IMR-90 (cell line): ENCODE measurements at places on chromosomes 3 and 15.

DNA sequence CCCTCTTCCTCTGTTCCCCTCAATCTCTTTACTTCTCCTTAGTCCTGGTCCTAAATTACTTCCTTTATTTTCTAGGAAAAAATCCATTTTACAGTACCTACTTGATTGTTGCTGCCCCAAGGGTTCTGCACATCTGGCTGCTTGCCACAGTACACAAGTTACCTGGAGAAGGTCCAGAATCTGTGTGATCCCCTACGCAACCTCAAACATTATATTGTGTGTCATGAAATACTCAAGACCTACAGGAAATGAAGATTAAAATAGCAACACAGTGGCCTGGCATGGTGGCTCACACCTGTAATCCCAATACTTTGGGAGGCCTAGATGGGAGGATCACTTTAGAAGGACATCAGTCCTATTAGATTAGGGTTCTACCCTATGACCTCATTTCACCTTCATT is 48.7 kb downstream of the PRKAR2A start:
- no peaks in the 10 kb centered on the region for H3K4me1 ChIP-seq
- DNase-seq: no peak
- H3K4me3 ChIP-seq: no peak overlapping the region
- H3K27ac ChIP-seq: no peak overlapping the region
- H3K36me3 ChIP-seq: no peaks in the 10 kb centered on the region

GRCh38 chr15:51696566-51696965 is 15.3 kb downstream of the SCG3 start:
- peaks cover 21% of the 10 kb centered on the region for H3K27me3 ChIP-seq
- H3K4me1 ChIP-seq: no peaks in the 10 kb centered on the region
- no peak overlapping the region for H3K27ac ChIP-seq
- no peak overlapping the region for H3K4me3 ChIP-seq
- H3K36me3 ChIP-seq: no peaks in the 10 kb centered on the region

- H3K4me1 ChIP-seq: no peaks in the 10 kb centered on the region
- no peak for DNase-seq
- no peak overlapping the region for H3K4me3 ChIP-seq
- no peak overlapping the region for H3K27ac ChIP-seq
- no peaks in the 10 kb centered on the region for H3K36me3 ChIP-seq
These were observed 975.5 kb upstream of the CFAP20DC start for GRCh38 chr3:60025096-60026050.

DNA sequence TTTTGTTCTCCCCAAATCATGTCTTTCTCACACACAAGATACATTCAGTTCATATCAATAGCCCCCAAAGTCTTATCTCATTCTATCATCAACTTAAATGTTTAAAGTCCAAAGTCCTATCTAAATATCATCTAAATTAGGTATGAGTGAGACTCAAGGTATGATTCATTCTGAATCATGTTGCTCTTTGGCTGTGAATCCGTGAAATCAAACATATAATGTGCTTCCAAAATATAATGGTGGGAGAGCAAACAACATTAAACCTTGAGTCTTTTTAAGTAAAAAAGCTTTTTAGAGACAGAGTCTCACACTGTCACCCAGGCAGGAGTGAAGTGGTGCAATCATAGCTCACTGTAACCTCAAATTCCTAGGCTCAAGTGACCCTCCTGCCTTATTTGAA is 139.1 kb downstream of the SAMMSON start:
- no peak for DNase-seq
- no peak overlapping the region for H3K27ac ChIP-seq
- no peak overlapping the region for H3K4me3 ChIP-seq

DNA sequence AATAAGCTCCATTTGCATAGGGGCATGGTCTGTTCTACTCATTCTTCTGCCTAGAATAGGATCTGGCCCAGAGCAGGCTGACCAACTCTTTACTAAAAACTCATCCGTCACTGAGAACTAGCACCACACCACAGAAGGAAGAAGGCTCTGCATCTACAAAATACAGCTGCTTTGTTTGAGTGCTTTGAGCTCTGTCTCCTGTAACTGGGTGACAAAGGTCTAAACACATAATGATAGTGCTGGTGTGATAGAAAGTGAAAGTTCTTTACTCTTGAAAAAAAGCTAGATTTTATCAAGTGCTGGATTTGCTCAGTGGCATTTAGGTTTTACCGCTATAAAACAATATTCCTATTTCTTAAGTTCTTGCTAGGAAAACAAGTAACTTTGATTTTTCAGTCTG is 140.7 kb downstream of the FHIT start:
- no peak overlapping the region for H3K4me3 ChIP-seq
- no peak overlapping the region for H3K27ac ChIP-seq
- no peaks in the 10 kb centered on the region for H3K27me3 ChIP-seq
- no peaks in the 10 kb centered on the region for H3K4me1 ChIP-seq

- H3K27me3 ChIP-seq: no peaks in the 10 kb centered on the region
- peaks cover 66% of the 10 kb centered on the region for H3K36me3 ChIP-seq
- H3K27ac ChIP-seq: no peak overlapping the region
- no peak for DNase-seq
- peaks cover 41% of the 10 kb centered on the region for H3K4me1 ChIP-seq
These were observed 5.7 kb downstream of the SNX33 start for GRCh38 chr15:75653347-75653913.

GRCh38 chr3:194035406-194036138 is 100.4 kb upstream of the HES1 start:
- H3K36me3 ChIP-seq: no peaks in the 10 kb centered on the region
- DNase-seq: no peak

DNA sequence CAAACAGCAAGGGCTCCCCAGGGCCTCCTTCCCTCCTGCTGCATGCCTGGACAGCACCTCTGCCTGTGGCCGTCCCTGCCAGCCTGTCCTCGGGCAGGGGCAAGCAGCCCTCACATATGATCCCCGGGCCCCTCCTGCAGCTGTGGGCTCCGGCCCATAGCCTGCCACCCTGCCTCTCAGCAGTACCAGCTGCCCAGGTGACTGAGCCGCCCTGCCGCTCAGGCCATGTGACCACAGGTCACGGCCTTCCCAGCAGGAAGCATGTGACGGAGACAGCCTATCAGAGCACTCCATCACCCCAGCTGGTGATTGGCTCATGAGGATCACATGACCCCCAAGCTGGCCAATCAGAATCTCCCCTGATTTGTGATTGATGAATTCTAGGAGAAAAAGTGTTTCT is 23.9 kb downstream of the ALDH1L1 start:
- H3K4me1 ChIP-seq: no peaks in the 10 kb centered on the region
- H3K27me3 ChIP-seq: peaks cover 14% of the 10 kb centered on the region
- H3K4me3 ChIP-seq: no peak overlapping the region
- no peak overlapping the region for H3K27ac ChIP-seq
- H3K36me3 ChIP-seq: no peaks in the 10 kb centered on the region
